ENCODE measurements at places on chromosomes 5 and 9.

- no peak for DNase-seq
Measured at GRCh38 chr9:138068601-138069035, 191.0 kb downstream of the CACNA1B start.

- no peak for DNase-seq
Measured at GRCh38 chr9:133836818-133837217, 98.7 kb upstream of the SARDH start.

GRCh38 chr5:4447657-4448056 is 692.5 kb upstream of the ADAMTS16 start:
- no peak for DNase-seq

DNA sequence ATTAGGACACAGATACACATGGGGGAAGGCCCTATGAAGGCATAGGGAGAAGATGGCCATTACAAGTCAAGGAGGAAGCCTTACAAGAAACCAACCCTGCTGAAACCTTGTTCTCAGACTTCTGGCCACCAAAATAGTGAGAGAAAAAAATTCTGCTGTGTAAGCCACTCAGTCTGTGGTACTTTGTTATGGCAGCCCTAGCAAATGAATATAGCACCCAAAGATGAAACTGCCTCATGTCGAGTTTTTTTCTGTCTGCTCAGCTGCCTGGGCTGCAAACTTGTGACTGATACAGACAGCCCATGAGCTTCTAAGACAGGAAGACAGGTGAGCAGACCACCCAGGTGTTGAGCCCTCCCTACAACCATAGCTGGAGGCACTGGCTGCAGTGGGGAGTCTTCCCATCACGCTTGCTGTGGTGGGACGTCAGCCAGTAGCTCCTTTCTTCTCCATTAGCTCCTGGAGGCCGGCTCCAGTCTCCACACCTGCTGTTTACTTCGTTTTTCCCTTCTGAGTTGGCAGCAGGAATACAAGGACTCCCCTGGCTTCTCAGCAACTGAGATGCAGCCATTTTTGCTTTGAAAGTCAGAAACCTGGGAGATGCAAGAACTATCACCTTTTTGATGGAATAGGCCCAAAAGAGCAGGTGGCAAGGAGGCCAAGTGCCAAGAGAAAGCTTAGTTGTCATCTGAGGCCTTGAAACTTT is 164.9 kb downstream of the SEMA6A start:
- DNase-seq = no peak

DNA sequence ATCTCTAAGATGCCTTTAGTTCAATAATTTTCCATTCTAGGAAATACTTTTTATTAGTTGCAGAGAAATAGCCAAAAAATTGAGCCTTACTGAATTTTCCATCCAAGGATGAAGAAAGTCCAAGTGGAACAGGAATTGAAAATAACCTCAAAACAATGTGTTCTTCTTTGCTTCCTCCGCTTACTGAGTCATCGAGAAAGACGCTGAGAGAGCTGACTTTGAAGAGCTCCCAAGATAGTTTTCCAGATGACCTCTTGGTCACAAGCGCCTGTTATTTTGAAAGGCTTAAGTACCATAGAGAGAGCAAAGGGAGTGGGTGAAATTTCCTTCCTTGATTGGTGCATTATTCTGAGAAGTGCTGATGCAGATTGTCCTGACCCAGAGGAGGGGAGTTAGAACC is 253.5 kb upstream of the ATP10B start:
- no peak for DNase-seq

- DNase-seq = no peak
Measured at GRCh38 chr5:10157085-10157669, 92.5 kb downstream of the ATPSCKMT start.

- no peak for DNase-seq
Measured at GRCh38 chr5:9716838-9717281, 86.7 kb upstream of the TAS2R1 start.

DNA sequence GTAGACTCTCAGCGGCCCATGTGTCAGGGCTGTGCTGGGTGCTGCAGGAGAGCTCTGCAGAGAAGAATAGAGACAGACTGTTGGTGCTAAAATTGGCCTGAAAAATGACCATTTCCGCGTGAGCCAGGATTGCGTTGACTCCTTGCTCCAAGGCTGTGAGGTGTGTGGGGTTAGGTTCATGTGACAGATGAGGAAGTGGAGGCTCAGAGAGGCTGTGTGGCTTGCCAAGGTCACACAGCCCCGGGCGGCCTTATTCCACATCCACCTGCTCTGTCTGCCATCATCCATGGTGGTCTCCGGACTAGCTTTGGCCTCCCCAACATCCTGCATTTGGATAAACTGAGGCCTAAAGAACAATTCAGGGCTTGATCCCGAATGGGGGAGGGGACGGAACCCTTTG is 15.2 kb downstream of the NEK6 start:
- DNase-seq = no peak

DNA sequence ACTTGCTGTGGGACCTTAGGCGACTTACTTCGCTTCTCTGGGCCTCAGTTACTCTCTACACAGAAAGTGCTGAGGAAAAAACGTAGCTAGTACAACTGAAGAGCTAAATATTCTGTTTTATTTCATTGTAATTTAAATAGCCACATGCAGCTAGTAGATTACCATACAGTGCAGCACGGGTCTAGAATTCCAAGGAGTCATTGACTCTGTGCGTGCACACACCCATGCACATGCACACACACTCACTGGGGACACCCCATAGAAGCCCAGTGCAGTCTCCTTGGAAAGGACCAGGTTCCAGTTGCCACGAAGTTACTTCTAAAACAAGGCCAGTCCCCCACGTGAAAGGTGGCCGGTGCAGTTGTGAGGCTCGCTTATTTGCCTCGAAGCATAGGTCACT is 17.0 kb downstream of the URM1 start:
- no peak for DNase-seq

GRCh38 chr5:963310-963672 is 45.3 kb upstream of the NKD2 start:
- DNase-seq = no peak

GRCh38 chr9:107688728-107689127 is 199.2 kb upstream of the KLF4 start:
- DNase-seq = no peak

Data from stimulated activated CD8-positive, alpha-beta memory T cell treated with anti-CD3 and anti-CD28 coated beads, Interleukin-7, amount 100 ng/mL, for 1 hour (primary cell).